ENCODE measurements at places on chromosomes 4 and X. TPM values are rescaled to one million over a fixed set of nuclear protein-coding genes. Genes with fewer than 3 reads are reported as not detected.

The SMC1A gene
- total RNA-seq = 22.3 TPM

The MAGIX gene
- total RNA-seq = 1.4 TPM

The GPR173 gene
- total RNA-seq = 4.8 TPM

The MAGEC2 gene
- total RNA-seq = not detected

The WAS gene
- total RNA-seq = 5.6 TPM

The SMIM31 gene
- total RNA-seq = not detected

The FAT4 gene
- total RNA-seq = 77.2 TPM

The CDK16 gene
- total RNA-seq = 38.7 TPM

The MAGEA10 gene
- not detected for total RNA-seq

The RS1 gene
- not detected for total RNA-seq

The TMEM35A gene
- 0.79 TPM for total RNA-seq
